ENCODE measurements at places on chromosomes 1 and 21.

- peak; percentile 83 for DNase-seq
Measured at GRCh38 chr1:113042285-113043143, 30.5 kb upstream of the LRIG2 start.

- no peak for DNase-seq
Measured at GRCh38 chr1:14003552-14003951, 303.6 kb downstream of the PRDM2 start.

DNA sequence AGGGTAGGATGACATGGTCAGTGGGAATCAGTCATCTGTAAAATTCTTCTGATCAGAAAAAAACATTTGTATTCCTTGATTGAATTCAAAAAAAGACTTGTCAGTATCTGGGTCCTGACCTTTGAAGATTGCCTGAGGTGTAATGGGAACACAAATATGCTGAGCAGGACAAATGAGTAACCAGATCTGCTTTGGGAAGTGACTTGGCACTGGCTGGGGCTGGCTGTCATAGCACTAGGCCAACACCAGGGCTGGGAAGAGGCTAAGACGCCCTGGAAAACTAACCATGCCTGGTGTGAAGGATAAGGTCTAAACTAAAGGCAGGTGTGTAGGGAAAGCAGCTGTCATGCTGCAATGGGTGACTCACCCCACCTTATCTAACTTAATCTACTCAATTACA lies 452.9 kb upstream of the BEND5 start:
- peak; percentile 6 for DNase-seq

GRCh38 chr1:160025314-160025713 lies 6.5 kb downstream of the PIGM start:
- DNase-seq: no peak

DNA sequence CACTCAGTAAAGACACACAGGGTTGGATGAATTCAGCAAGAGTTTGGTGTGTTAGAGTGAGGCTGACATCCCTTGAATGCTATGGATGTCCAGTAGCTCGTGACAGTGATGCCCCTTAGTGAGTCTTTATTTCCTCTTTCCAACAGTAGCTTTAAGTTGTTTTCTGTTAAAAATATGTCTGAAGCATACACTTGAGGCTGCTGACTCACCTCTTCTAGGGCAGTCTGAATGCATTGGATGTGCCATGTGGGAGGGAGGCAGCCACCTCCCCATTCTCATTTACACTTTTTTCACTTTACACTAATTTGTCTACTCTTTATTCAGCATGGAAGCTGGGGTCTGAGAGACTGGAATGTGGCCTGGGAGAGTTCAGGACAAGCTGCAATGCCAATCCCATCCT lies 17.6 kb downstream of the NOS1AP start:
- no peak for DNase-seq

DNA sequence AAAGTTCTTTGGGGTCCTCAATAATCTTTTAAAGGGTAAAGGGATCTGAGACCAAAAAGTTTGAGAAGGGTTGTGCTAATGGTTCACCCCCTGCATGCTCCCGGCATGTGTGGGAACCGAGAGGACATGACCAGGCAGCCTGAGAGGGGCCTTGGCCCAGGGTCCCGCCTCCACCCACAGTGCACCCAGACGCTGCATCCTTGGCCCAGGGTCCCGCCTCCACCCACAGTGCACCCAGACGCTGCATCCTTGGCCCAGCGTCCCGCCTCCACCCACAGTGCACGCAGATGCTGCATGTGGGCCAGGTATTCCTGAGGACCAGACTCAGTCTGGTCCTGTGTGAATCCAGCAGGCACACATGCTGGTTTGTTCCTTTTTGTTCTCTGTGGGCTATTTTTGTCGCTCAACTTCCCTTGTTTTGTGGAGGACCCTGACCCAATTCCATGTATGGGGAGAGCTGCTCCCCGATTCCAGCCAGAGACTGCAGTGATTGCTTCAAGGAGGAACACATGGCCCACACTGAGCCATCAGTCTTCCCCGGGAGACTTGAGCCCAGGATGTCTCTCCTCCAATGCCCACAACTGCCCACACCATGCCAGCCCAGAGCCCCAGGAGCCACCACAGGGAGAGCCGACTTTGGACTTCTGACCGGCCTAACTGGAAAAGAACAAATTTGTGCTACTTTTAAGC lies 3.5 kb downstream of the NPHP4 start:
- no peak for DNase-seq

GRCh38 chr1:197868751-197869489 lies 33.5 kb upstream of the C1orf53 start:
- DNase-seq: peak; percentile 11

DNA sequence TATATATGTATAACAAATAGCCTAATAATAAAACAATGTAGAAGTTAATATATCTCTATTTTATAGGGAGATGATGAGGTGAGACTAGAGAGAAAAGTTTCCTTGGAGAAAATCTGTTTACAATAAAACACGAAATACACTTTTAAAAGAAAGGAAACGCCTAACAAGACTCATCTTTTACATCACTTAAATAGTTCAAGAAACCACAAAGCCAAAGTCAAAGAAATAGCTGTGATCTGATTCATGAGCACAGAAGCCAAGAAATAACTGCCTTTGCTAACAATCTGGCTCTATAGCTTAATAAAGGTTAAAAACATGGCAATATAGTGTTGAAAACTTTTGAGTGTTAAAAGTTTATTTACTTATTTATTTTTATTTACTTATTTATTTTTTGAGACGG lies 61.5 kb downstream of the TOR3A start:
- no peak for DNase-seq

DNA sequence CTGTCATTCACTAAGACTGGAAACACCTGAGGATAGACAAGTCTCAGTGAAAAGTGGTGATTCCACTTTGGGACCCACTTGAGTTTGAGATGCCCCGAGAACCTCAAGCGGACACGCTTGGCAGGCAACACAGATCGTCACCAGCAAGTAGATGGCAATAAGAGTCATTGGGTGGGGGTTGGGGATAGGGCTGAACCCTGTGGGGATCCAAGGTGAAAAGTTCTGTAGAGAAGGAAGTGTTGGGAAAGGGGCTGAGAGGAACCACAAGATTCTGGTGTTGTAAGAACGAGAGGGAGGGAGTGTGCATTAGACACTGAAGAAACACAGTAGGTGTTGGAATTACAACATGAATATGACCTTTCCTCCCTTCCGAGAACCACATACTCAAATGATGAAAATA lies 45.4 kb upstream of the TDRD10 start:
- no peak for DNase-seq

DNA sequence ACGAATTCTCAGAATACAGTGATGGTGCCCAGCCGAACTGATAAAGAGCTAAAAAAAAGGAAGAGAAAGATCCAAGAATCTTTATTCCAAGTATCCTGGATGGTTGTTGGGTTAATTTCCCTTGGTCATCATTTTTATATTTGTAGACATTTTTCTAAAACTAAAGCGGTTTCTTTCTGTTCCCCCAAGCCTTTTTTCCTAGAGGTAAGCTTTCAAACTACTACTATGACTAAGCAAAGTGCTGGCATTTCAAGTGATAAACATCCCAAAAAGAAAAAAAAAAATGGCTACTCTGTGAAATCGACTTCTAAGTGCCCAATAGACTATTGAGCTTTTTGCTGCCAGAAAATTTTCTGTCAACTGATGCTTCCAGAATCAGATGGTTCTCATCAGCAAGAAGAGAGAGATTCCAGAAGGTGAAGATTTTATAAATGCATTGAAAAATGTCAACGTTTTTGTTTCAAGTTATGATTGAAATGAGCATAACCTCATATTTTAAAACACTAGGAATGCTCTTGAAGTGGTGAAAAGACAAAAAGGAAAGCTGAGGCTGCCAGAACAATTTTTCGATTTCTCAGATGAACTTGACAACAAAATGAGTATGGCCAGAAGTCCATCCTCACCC lies 96.1 kb upstream of the ZC3H11B start:
- DNase-seq: no peak

GRCh38 chr21:43292866-43293142 lies 124.0 kb downstream of the CRYAA start:
- DNase-seq: no peak

DNA sequence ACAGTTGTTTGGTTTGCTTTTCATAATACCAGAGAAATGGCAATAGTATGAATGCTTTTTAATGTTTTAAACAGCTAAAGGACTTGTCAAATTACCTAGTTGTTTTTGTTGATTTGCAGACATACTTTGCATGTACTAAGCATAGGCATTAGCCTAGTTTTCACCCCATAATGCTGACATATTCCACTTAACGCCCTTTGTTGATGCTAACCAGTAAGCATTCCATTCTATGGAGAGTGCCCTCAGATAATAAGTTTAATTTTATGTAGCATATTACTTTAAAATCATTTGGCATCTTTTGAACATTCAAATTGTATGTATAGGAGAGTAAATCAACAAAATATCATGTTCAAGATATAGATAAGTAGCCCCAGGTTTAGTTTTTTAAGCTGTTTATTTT lies 32.5 kb downstream of the RGS21 start:
- DNase-seq: no peak

- peak; percentile 34 for DNase-seq
Measured at GRCh38 chr1:212915245-212916091, 34.9 kb upstream of the VASH2 start.
